Stimulated activated CD8-positive, alpha-beta memory T cell treated with anti-CD3 and anti-CD28 coated beads, Interleukin-4, amount 100 ng/mL, for 24 hours (primary cell): ENCODE measurements at places on chromosomes 6 and 20.

DNA sequence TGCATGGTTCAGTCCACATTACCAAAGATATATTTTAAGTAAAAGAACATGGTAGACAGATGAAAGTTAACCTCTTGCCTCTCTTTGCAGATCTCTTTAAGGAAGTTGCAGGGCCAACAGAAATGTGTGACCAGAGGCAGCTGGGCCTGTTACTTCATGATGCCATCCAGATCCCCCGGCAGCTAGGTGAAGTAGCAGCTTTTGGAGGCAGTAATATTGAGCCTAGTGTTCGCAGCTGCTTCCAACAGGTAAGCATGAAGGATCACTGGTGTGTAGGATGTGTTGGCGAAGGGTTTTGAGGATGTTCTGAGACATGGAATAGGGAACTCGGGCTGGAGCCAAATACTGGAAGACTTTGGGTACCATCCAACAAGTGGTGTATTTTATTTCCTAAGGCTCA is 508.6 kb downstream of the UTRN start:
- no peak for DNase-seq

DNA sequence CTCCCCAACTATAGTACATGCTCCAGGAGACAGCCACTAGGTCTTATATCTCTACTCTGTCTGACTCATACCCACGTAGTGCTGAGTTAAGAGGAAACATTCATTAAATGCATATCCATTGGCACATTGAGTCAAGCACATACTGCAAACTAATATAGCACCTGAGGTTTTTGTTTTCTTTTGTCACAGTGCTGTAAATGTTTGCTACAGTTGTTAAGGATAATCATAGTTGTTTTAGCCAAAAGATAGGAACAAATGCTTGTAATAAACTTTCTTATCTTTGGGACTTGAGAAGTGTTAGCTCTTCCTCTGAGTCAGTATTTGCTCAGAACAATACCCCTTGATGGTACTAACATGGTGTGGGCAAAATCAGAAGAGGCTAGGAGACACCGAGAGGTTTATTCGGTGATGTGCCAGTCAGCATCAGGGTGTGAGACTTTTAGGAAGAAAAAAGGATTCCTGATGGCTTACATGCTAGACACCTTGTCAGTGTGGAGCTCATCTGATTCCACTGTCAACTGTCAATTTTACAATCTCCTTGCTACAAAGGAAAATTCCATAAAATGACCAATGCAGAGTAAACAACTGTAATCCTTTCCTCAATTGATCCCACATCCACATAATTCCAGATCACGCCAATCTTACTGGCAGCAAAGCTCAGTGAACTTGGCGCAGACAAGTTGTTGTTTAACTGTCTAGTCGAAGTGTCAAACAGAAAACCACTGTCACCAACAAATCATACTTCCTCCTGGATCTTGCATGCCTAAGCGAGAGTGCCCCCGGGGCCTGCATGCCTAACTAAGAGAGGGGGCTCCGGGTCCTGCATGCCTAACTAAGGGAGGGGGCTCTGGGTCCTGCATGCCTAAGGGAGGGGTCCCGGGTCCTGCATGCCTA is 36.1 kb downstream of the ELOVL2 start:
- DNase-seq, result no peak

- DNase-seq, result no peak
Observed at GRCh38 chr6:4521070-4521469, 255.1 kb upstream of the CDYL start.

GRCh38 chr6:105024803-105025202 is 67.9 kb downstream of the LIN28B start:
- DNase-seq, result no peak

DNA sequence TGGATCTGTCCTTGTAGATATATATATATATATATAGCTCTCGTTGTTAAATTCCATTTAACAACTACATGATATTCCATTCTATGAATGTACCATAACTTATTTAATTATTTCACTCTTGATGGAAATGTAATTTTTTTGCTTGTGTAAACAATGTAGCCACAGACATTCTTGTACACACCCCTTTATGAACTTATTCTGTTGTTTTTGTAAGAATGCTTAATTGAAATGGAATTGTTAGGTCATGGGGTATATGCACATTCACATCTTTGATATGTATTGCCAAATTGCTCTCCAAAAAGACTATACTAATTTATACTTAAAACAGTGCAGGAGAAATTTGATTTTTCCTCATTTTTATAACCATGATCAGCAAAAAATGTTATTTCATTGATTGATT is 67.2 kb downstream of the MAP3K4 start:
- no peak for DNase-seq

DNA sequence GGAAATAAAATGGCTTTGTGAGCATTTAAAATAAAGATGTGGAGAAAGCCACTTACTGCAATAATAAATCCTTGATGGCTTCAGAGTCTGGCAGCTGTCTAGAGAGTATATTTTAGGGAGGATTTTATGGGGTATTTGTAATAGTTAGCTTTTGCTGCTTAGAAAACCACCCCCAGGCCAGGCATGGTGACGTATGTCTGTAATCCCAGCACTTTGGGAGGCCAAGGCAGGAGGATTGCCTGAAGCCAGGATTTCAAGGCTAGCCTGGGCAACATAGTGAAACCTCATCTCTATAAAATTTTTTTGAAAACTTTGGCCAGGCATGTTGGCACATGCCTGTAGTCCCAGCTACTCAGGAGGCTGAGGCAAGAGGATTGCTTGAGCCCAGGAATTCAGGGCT is 63.8 kb downstream of the ISM1 start:
- DNase-seq, result no peak

- no peak for DNase-seq
Observed at GRCh38 chr6:45606831-45607400, 229.2 kb upstream of the SUPT3H start.

DNA sequence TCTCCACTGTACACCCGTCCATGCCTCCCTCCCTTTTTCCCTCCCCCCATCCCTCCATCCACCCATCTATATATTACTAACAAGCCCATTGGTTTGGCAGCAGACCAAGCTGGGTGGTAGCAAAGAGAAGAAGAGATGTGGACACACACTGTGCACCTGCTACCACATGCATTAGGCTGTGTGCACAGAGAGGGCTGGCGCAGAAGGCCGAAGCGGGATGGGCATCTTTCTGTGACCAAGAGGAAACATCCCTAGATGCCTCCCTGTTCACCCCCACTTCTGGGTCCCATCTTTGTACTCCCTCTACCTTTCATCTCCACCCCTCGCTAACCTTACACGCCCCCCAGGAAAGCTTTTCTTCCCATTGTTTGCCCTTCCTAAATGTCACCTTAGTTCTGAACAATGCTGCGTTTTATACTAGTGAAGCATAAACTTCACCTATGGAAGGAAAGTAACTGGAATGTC is 64.9 kb upstream of the AFDN start:
- no peak for DNase-seq

DNA sequence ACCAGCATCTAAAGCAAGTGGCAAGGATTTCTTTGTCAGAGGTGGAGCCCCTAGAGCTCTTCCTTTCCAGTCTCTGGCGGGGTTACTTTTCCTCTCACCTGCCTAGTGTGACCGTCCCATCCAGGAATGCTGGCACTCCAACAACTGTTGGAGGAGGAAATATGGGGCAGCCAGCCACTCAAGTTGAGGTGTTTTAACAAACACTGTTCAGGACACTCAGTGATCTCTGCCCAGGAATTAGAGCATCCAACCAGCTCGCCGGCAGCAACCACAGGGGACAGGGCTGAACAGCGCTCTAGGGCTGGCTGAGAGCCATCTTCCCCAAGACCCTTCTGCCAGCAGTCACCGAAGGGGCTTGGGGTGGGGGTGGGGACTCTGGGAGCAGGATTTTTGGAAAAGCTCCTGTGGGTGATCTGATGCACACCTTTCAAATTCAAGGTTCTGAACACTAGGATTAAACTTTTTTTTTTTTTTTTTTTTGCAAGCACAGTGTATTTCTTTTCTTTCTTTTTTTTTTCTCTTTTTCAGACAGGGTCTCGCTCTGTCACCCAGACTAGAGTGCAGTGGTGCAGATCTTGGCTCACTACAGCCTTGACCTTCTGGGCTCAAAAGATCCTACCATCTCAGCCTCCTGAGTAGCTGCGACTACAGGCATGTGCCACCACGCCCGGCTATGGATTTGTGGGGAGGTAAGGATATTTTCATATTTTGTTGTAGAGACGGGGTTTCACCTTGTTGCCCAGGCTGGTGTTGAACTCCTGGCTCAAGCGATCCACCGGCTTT is 28.4 kb upstream of the KCNK16 start:
- DNase-seq, result no peak

GRCh38 chr6:90350689-90351554 is 54.3 kb upstream of the BACH2 start:
- DNase-seq, result no peak

DNA sequence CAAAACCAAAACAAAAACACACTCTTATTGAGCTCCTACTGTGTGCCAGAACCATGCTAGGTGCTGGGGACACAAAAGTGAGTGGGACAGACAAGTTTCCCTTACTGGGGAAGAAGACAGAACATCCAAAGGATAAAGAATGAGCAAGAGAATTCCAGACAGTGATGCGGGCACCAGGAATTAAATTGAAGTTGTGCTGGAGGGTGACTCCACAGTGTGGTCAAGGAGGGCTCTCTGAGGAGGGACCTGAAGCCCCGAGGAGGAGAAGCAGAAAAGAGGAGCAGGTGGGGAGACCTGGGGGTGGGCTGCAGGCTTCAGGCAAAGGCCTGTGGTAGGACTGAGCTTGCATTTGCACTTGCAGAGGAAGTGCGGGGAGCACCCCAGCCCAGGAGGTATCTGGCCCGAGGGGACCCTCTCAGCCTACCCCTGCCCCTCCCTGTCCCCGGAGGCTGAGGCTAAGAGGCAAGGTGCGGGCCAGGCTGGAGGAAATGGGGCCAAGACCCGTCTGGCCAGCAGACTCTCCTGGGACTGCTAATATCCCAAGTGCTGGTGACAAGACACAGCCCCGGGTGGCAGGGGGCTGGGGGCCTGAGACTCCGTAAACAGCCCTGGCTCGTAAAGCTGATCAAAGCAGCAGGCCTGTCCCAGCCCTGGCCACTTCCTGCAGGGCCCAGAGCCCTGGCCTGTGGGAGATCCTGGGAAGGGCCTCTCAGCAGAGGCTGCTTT is 57.1 kb downstream of the SNAI1 start:
- DNase-seq, result no peak

- no peak for DNase-seq
Observed at GRCh38 chr6:158686791-158687381, 37.0 kb downstream of the SYTL3 start.

DNA sequence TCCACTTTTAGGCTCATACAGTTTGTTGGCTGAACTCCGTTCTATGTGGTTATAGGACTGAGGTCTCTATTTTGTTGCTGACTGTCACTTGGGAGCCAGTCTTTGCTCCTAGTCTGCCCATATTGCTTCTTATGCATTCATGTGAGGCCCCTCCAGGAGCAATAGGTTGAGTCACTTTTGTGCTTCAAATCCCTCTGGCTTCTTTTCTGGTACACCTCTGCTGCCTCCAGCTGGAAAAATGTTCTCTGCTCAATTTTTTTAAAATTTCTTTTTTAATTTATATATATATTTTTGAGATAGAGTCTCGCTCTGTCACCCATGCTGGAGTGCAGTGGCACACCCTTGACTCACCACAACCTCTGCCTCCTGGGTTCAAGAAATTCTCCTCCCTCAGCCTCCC is 42.7 kb upstream of the NOX3 start:
- no peak for DNase-seq

DNA sequence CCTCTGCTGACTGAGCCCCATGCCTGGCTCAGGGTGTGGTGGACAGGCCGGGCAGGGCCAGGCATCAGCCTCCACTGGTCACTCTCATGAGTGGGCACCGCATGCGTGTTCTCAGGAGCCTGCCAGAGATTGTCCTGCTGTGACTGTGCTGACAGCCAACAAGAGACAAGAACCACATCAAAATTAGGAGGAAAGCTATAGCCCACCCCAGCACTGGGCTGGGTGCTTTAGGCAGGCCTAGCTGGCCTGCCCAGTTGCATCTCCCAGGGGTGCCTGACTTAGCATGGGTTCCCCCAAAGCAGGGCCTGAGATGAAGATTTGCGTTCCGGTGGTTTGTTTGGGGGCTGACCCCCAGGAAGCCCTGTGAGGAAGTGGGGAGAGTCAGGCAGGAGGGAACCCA is 53.9 kb downstream of the LINC00237 start:
- DNase-seq, result no peak

- DNase-seq, result peak; percentile 6
Observed at GRCh38 chr6:52361414-52361944, 472 bp upstream of the PAQR8 start.

- DNase-seq, result no peak
Observed at GRCh38 chr6:90072935-90073464, 178.7 kb downstream of the GJA10 start.

DNA sequence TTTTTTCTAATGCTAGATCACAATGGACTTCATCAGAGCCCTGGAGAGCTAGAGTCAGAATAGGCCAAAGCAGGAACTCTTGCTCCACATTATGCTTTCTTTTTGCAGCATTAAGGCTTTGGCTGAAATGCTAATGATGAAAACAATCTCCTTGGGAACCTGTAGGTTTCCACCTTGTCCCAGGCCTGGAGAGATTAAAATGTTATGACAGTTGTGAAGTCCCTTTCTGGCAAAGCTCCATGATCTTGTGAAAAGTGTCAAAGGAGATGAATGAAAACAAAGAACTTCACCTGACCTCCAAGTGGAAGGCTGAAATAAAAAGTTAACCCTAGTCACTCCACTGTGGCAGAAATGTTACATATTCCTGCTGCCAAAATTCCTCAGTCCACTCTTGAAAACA is 64.0 kb upstream of the LRRC1 start:
- no peak for DNase-seq

DNA sequence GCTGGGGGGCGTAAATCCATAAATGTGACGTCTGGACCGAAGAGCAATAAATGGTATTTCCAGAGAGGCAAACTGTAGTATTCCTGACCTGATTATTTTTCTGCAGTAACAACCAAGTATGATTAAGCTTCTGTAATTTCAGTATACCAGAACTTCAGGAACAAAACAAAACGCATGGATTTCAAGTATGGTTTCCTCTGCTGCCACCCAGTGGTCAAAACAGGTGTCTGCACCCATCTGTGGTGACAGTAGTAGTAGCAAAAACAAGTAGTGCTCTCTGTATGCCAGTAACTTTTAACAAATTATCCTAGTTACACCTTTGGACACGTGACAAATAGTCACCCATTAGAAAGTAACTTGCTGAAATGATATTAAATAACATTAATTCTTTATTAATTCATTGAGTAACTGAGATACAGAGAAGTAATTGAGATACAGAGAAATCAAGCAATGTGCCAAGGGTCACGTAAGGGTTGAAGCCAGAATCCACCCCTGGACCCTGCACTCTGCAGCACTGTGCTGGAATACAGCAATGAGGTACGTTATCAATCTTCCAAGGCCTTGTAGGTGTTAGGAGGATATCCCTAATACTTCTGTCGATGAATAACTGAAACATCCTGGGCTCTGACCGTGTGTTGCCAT is 7.9 kb downstream of the CALHM4 start:
- peak; percentile 41 for DNase-seq

- DNase-seq, result no peak
Observed at GRCh38 chr6:62393608-62394007, 107.6 kb upstream of the KHDRBS2 start.

- DNase-seq, result no peak
Observed at GRCh38 chr6:1015825-1016224, 296.1 kb upstream of the FOXQ1 start.
